Activated CD4-positive, alpha-beta memory T cell treated with anti-CD3 and anti-CD28 coated beads, Interleukin-2, amount 10 ng/mL, durations not matched to agents 7 days and 5 days (primary cell): ENCODE measurements at places on chromosomes 1 and 21. TPM values are rescaled to one million over a fixed set of nuclear protein-coding genes. Genes with fewer than 3 reads are reported as not detected.
A peak's percentile ranks its signal among the peaks of the same experiment; 100 is the strongest.

GRCh38 chr1:186574926-186575325 lies 105.3 kb downstream of the PTGS2 start:
- no peak overlapping the region for H3K27ac ChIP-seq
- no peak for DNase-seq

DNA sequence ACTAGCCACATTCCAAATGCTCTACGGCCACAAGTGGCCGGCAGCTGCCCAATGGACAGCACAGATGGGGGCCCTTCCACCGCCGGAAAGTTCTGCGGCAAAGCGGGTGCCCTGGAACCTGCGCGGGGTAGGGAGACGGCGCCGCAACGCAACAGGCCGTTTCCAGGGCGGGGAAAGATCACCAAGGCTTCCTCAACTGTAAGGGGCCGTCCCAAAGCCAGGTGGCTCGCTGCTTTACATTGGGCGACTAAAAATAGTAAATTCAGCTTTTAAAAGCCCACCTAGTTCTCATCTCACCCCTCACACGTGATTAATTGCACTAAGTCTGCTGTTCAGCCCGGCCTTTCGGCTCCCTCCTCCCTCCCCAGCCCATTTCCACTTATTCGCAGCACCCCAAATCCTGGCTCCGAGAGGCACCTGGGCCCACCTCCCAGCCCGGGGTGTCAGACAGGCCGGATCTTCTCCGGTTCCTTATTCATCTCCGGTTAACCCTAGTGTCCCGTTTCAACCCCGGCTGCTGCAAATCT lies 643 bp downstream of the CFAP298 start:
- H3K4me3 ChIP-seq = peak overlapping the region; percentile 93
- peaks cover 3% of the 10 kb centered on the region for H3K27me3 ChIP-seq
- peak overlapping the region; percentile 85 for H3K27ac ChIP-seq
- H3K36me3 ChIP-seq = peaks cover 19% of the 10 kb centered on the region
- peaks cover 27% of the 10 kb centered on the region for H3K4me1 ChIP-seq

DNA sequence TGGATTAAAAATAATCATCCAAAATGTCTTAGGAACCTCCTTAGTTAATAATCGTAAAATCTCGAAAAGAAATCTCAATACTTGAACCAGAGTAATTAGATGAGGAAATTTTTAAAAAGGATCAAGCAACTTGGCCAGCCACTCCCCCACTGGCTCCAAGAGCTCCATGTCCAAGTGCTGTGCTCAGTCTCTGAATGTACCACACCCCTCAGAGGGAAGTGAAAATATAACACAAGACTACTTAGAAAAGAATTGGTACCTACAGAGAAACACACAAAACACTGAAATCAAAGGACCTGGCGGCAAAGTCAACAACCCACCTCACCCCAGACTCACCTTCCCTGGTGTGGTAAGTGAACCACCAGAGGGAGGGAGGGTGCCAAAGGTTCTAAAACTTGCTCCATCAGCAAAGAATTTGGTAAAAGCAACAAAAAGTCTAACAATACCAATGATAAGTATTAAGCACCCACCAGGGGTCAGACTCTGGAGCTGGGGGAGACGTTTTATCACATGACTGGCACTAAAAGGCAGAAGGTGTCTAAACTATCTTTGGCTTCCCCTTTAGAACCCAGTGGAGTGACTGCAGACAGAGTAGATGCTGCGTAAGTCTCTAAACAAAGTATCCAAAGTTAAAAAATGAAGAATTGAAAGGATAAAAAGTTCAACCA lies 14.0 kb downstream of the LBR start:
- no peak for DNase-seq
- peak overlapping the region; percentile 19 for H3K27ac ChIP-seq
- peaks cover 17% of the 10 kb centered on the region for H3K4me1 ChIP-seq

- H3K27me3 ChIP-seq = no peaks in the 10 kb centered on the region
- H3K4me3 ChIP-seq = no peak overlapping the region
- DNase-seq = no peak
- H3K4me1 ChIP-seq = peaks cover 26% of the 10 kb centered on the region
- H3K36me3 ChIP-seq = no peaks in the 10 kb centered on the region
- H3K27ac ChIP-seq = peak overlapping the region; percentile 49
Observed at GRCh38 chr1:2499260-2499659, 23.2 kb downstream of the PLCH2 start.

DNA sequence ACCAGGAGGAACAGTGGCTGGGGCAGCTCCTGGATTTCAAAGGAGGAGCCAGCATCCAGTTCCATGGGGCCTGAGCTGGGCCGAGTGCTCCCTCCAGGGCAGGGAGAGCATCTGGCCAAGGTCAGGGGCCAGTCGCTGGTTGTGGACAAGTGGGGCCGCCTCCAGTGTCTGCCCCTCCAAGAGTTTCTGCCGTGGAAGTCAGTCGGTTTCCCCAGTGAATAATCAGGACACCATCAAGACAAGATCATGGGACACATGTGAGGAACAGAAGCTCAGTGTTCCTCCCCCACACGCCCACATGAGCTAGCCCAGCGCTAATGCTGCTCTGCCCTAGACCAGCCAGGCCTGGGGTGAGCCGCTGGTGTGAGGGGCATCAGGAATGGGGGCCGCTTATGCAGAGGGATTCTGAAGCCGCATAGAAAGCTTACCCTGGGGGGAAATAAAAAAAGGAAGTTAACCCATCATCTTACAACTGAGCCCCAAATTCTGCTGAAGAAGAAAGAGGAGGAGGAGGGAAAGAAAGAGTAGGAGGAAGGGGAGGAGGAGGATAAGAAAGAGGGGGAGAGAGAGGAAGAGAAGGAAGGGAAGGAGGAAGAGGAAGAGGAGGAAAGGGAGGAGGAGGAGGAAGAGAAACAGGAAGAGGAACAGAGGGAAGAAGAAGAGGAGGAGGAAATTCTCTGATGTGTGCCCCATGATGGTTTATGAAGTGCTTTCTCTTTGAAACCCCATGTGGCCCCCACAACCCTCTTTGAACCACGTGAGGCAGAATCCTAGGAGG lies 198.4 kb downstream of the MATN1 start:
- H3K36me3 ChIP-seq = no peaks in the 10 kb centered on the region
- no peaks in the 10 kb centered on the region for H3K4me1 ChIP-seq
- no peak overlapping the region for H3K27ac ChIP-seq
- no peak overlapping the region for H3K4me3 ChIP-seq
- peaks cover 5% of the 10 kb centered on the region for H3K27me3 ChIP-seq
- DNase-seq = no peak

GRCh38 chr1:43214501-43215444 lies 42.6 kb downstream of the CFAP57 start:
- no peak overlapping the region for H3K4me3 ChIP-seq
- no peak for DNase-seq

- no peaks in the 10 kb centered on the region for H3K4me1 ChIP-seq
- no peak overlapping the region for H3K27ac ChIP-seq
- H3K27me3 ChIP-seq = peaks cover 17% of the 10 kb centered on the region
- DNase-seq = no peak
Observed at GRCh38 chr1:201065686-201066085, 42.2 kb upstream of the KIF21B start.

DNA sequence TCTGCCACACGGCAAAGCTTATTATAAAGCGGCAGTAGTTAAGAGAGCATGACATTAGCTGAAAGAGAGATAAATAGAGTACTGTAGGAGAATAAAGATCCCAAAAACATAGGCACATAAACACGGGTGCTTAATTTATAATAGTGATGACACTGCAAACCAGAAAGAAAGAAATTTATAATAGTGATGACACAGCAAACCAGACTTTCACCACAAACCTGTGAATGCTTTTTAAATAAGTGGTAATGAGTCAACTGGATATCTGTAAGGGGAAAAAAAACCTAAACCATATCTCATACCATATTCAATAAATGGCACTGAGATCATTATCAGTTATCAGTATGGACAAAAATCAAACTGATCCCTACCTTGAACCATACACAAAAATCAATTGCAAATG lies 25.5 kb downstream of the USP1 start:
- no peak for DNase-seq
- H3K4me1 ChIP-seq = peaks cover 4% of the 10 kb centered on the region
- H3K4me3 ChIP-seq = no peak overlapping the region

- H3K4me1 ChIP-seq = peaks cover 45% of the 10 kb centered on the region
- no peak for DNase-seq
- H3K27ac ChIP-seq = no peak overlapping the region
- H3K36me3 ChIP-seq = peaks cover 65% of the 10 kb centered on the region
- no peaks in the 10 kb centered on the region for H3K27me3 ChIP-seq
Observed at GRCh38 chr21:46639489-46640386, 4.3 kb downstream of the PRMT2 start.

DNA sequence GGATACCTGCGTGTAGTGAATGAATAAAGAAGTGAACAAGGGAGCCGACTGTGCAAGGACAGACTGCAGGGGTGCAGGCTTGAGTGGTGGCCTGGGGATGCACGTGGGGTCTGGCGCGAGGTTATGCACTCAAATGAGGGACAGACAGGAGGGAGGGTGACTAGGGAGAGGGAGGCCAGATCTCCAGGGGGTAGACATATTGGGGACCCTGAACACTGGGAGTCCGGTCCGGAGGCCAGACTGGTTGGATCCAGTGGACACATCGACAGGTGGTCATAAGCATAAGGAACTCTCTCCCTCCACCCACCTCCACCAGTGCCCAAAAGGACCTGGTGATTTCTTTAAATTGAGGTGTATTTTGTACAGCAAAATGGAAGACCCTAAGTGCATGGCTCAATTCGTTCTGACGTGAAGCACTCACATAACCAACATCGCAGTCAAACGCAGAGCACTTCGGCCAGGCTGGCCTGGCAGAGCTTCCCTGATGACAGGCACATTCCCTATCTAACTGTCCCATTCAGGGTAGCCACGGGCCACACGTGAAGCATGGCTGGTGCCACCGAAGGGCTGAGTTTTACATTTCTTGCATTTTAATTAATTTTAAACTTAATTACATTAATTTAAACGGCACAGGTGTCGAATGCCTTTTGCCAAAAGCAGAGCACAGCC lies 14.0 kb downstream of the WNT3A start:
- H3K4me1 ChIP-seq = no peaks in the 10 kb centered on the region
- H3K4me3 ChIP-seq = no peak overlapping the region
- no peaks in the 10 kb centered on the region for H3K36me3 ChIP-seq
- no peak overlapping the region for H3K27ac ChIP-seq

DNA sequence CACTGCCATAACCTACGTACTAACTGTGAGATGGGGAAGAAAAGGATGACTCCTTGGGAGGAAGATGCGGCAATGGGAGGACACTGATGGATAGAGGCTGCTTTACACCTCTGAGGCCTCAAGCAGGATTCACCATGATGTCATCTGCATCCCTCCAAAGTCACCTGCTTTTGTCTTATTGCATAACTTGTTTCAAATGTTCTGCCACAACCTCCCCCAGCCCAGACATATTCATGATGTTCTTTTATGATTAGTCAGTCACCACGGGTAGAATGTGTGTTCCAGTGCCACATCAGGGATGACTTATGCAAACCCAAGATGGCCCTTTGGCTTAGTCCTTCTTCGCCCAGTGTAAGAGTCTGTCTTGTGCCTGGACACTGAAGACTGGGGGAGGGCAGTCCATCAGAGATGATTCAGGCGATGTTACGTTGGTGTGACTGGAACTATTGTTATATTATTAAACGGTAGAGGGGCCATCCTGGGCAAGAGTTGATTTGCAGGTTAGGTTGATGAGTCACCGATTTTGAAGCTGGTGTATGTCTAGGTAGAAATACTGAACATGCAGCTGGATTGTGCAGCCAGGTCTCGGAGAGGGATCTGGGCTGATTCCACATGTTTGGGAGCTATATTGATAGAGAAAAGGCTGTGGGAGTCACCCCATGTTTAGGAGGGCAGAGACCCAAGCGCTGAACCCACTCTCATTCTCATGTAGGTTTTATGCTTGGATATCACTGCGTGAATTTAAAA lies 32.6 kb downstream of the RYR2 start:
- no peak overlapping the region for H3K4me3 ChIP-seq
- H3K4me1 ChIP-seq = no peaks in the 10 kb centered on the region
- no peaks in the 10 kb centered on the region for H3K36me3 ChIP-seq

DNA sequence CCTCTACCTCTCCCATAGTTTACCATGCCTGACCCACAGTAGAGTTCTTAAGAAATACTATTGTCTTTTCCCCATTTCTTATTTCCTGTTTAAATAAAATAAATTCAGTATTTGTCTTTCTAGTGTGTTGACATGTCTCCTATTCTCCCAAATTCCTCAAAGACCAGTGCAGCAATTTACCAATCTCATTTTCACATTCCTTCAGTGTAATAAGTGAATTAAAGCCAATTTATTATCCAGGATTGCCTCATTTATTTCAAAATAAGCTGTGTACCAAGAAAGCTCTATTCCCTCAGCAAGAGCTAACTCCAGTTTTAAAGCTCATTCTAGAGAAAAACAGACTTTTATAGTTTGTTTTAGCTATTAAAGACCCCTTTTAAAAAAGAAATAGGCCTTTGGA lies 49.9 kb downstream of the DISC1 start:
- H3K27ac ChIP-seq = no peak overlapping the region
- DNase-seq = no peak
- no peaks in the 10 kb centered on the region for H3K27me3 ChIP-seq
- H3K4me3 ChIP-seq = no peak overlapping the region
- H3K4me1 ChIP-seq = peaks cover 2% of the 10 kb centered on the region

SUSD4 gene
- total RNA-seq = 0.23 TPM

TEDDM1 gene
- not detected for total RNA-seq

PTBP2 gene
- 11.4 TPM for total RNA-seq

ADCY10 gene
- total RNA-seq = 0.13 TPM
